ENCODE measurements at places on chromosomes 7 and 10. TPM values are rescaled to one million over a fixed set of nuclear protein-coding genes. Genes with fewer than 3 reads are reported as not detected.

DNA sequence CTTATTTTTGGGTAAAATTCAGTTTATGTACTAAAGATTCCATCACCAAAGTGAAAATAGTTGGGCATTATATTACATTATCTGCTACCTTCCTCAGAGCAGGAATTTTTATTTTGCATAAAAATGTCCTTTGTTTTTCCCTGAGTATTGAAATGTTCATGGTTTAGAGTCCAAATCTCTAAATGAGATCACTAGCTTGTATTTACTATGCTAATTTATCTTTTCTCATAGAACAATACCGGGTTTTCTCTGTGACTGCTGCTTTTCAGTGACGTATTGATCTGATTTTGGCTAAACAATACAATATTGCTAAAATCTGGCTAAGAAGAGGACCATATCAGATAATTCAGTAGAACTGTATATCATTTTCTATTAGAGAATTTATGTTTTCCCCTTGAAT, 89.6 kb upstream of the TEX47 start:
- no peak for DNase-seq

GRCh38 chr10:49620286-49620810, 6.5 kb downstream of the CHAT start:
- DNase-seq = no peak

DNA sequence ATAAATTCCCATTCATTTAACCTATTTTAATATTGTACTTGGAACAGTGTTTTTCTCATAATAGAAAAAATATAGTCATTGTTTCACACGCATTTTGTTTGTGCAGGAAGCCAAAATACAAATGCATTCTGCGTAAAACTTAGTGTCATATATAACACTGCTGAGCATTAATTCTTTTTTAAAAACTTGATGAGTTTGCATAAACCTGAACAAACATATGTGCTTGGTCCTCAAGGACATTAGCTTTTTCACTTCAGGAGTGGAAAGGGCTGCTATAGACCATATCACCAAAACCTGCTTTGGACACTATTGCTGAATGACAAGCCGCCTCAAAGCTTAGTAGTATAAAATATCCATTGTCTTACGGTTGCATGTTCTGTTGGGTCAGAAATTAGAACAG, 101.6 kb upstream of the PRR15 start:
- no peak for DNase-seq

CSGALNACT2 gene
- total RNA-seq = 45.3 TPM

DNA sequence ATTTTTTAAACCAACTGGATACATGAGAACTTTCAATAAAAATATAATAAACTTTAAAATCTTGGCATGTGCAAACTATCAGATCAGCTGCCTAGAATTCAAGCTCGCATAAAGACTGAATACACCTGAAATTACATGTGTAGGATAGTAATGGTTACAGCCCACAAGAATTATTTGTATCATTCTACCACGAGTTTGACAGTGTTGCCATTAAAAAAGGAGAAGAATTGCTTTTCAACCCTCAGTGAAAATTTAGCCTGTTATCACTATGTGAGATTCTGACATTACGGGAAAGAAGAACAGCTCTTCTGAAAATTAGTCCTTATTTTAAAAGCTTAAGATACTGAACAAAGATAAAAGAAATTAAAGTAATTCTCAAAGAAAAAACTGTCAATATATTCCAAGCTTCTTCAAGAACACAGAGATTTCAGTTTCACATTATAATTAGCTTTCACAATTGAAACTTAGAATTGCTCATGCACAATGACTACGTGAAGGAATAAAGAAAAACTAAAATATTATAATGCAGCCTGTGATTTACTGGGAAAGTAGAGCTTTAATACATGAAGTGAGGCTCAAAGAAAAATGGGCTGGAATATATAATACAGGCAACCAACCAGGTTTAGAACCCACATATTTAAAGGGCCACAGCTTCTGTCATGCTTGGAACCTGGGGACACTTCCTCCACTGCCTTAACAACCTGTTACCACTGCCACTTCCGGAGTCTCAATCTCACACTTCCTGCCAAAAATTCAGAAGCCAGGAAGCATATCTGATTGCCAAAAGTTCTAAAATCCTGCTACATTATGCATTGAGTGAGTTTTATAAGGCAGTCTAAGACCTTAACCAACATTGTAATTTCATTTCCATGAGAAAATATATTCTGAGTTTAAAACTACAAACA, 23.2 kb downstream of the TPK1 start:
- peak; percentile 75 for DNase-seq
